ENCODE measurements at places on chromosomes 12 and 14. TPM values are rescaled to one million over a fixed set of nuclear protein-coding genes. Genes with fewer than 3 reads are reported as not detected.

BDKRB2 gene
- 2.5 TPM for total RNA-seq

NCKAP5L gene
- 19.9 TPM for total RNA-seq

GPR84 gene
- not detected for total RNA-seq

LUM gene
- 80.2 TPM for total RNA-seq

PLD4 gene
- under 0.01 TPM for total RNA-seq

CD163 gene
- total RNA-seq = not detected

AMIGO2 gene
- total RNA-seq = 146 TPM

RAD51AP1 gene
- 15.8 TPM for total RNA-seq

TOMM20L gene
- total RNA-seq = not detected

SYNE2 gene
- 65.3 TPM for total RNA-seq
